ENCODE measurements at places on chromosomes 16 and 17.

GRCh38 chr17:43341715-43342588 lies 56.8 kb upstream of the ARL4D start:
- DNase-seq = no peak

DNA sequence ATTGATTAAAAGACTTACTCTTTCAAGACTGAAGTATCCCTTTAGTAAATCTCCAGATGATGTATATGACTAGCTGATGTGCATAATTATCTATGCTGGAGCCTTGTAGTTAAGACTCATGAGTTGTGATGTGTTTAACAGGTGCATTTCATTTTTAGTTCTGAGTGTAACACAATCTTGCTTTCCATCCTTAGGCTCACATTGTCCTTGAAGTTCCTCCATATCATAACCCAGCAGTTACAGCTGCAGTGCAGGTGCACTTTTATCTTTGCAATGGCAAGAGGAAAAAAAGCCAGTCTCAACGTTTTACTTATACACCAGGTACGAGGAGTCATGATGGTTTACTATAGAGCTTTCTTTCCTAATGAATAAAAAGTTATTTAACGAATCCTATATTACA lies 52.9 kb downstream of the ESRP2 start:
- DNase-seq = no peak

GRCh38 chr16:3665508-3665907 lies 11.0 kb downstream of the DNASE1 start:
- DNase-seq = peak; percentile 23

- DNase-seq = no peak
These were observed 15.2 kb downstream of the KRT23 start for GRCh38 chr17:40922239-40922638.

GRCh38 chr17:74599023-74599399 lies 6.9 kb upstream of the CD300LD start:
- no peak for DNase-seq

DNA sequence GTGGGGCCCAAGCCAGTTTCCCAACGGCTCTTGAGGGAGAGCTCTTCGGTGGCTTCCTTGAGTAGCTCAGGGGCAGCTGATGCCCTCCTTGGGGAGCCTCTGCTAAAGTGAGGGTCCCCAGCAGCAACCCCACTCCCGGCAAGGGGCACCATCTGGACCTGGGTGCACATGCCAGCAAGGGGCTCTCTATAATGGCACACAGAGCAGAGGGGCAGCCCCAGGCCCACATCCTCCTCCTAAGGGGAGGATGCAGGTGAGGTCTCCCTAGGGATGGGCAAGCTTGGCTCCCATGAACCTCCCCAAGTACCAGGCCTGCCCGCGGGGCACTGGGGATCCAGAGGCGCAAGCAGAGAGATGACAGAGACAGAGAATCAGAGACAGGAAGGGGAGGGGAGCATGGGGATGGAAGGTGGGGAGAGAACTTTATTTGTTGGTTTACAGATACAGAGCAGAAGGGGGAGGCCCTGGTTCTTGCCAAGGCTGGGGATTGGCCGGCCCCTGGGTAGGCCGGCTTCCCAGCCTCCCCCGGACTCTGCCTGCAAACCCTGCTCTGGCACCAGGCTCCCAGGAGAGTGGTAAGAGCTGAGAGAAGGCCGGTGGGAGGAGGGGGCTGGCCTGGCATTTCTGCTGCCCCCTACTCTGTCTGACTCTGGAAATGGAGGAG lies 61.4 kb downstream of the SRCIN1 start:
- DNase-seq = no peak

DNA sequence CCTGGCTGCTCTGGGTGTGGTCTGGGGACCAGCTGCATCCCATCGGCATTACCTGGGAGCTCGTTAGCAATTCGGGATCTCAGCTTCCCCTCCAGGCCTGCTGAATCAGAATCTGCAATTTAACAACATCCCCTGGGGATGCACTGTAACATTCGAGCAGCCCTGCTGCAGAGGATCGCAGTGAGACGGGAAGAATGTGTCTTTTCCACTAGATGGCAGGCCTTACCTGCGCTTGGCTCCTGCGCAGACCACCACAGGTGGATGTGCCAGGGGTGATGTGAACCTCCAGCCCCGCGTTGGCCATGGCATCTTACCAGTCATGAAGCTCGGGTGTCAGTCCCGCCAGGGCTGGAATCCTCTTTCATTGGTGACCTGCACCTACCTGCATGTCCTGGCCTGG lies 209.9 kb downstream of the PRKCB start:
- DNase-seq = no peak

DNA sequence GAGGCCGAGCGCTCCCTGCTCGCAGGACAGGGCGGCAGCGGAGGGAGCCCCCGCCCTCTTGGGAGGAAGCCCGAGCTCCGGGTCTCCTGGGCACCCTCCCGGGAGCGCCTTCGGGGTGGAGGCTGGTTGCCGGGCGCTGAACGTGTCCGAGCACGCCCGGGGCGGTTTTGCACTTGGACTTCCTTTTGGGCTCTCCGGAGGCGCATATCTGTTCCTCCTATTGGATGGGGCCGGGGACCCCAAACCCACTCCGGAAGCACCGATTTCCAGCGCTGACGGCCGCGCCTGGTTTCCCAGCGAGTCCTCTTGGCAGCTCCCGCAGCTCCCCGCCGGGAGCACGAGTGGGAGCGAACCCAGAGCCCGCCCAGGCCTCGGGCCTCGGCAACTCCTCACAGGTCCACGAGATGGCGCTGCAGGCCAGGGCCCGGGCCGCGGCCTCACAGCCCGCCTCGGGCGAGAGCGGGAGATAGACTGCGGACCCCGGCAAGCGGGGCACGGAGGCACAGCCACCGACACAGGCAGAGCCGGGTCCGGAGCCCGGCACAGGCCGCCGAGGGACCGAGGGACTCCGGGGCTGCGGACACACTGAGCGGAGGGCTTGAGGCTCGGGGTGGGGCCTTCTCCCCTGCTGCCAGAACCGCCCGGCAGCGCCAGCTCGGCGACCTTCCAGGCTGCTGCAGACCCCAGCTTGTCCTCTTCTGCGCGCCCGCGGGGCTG lies 12.7 kb downstream of the TBX2 start:
- DNase-seq = peak; percentile 43

- DNase-seq = no peak
These were observed 868 bp downstream of the FAM20A start for GRCh38 chr17:68600067-68600930.

DNA sequence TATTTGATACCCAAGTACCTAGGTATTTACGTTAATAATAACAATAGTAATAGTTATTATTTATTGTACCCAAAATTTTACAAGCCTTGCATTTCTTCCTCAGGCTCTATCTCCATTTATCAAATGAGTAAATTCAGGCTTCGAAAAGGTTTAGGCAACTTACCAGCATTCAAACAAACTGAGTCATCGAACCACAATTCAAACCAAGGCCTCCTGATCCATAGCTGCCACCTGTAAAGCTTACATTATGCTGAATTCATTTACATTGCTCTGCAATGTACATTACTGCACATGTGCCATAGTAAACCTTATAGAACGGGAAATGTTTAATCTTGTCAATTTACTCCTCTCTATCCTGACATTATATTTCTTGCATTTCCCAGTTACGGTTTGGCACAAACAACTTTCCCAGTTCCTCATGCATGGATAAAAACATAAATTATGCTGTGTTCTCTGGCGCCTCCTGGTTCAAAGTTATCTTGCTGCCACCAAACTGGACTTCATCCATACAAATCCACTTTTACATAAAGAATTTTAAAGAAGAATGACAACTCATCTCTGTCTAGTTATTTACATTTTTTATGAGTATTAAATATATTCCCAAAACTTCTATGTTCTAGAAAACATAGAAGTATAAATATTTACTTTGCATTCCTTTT lies 360.6 kb upstream of the SOX9 start:
- DNase-seq = no peak

- DNase-seq = no peak
These were observed 47.6 kb downstream of the HSD17B2 start for GRCh38 chr16:82082543-82083244.
